AG20443 (cell line): ENCODE measurements at places on chromosomes 2 and 18.
A peak's percentile ranks its signal among the peaks of the same experiment; 100 is the strongest.

GRCh38 chr18:33161131-33161530 lies 279.4 kb downstream of the CCDC178 start:
- DNase-seq, result no peak

DNA sequence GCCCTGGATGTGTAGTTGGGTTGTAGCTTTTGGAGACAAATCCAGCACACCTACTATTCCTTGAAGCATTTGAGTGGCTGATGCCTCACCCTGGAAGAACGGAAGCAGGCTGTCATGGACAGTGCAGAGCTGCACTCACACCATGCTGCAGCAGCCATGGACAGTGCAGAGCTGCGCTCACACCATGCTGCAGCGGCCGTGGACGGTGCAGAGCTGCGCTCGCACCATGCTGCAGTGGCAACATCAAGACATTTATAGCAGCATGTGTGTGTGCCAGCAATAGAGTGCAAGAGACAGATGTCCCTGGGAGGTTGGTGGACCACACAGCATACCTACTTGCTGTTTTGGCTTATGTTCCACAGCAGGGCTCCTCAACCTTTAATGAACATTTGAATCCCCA lies 30.6 kb downstream of the GNAL start:
- DNase-seq, result no peak

- DNase-seq, result no peak
Observed at GRCh38 chr2:237039301-237040031, 46.2 kb upstream of the COPS8 start.

DNA sequence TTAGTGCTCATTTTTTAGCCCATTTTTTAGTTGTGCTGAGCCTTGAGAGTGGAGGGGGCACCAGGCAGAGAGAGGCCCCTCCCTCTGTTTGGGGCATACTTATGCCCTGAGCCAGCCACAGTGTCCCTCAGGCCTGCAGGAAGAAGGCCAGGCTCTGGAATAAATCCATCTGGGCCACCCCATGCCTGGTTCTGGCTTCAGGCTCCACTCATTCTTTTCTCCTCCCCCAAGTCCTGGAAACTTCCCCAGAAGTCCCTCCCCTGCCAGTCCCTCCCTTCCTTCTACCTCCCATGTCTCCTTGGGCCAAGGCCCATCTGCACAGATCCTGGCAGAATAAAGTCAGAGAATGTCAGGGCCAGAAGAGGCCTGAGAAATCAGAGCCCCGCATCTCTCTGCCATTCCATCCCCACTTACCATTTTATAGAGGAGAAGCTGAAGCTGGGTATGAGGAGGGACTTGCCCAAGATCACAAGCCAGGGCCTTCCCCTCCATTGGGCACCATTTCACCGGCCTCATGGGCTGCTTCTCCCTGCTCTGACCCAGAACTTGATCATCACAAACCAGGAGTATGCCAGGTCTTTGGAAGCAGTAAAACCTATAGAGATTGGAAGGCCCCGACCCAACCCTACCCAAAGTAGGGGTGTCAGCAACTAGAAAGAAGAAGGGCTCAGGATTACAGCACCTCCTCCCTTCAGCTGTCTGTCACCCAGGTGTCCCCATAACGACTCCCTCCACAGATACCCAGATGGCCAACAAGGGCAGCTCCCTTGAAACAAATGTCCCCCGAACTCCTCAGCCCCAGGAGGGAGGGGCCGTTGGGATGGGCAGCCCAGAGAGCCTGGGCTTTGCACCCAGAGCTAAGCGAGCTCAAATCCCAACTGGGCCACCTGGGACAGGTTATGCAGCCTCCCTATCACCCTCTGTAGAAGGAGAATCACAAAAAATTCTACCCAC lies 108.4 kb downstream of the POLR1A start:
- DNase-seq, result peak; percentile 77

GRCh38 chr2:129760669-129761068 lies 218.8 kb upstream of the RAB6C start:
- DNase-seq, result no peak

GRCh38 chr18:61734396-61734795 lies 158.4 kb downstream of the RNF152 start:
- DNase-seq, result no peak

GRCh38 chr18:44759925-44760342 lies 79.2 kb downstream of the SETBP1 start:
- DNase-seq, result no peak

GRCh38 chr18:44817831-44818473 lies 137.3 kb downstream of the SETBP1 start:
- no peak for DNase-seq

DNA sequence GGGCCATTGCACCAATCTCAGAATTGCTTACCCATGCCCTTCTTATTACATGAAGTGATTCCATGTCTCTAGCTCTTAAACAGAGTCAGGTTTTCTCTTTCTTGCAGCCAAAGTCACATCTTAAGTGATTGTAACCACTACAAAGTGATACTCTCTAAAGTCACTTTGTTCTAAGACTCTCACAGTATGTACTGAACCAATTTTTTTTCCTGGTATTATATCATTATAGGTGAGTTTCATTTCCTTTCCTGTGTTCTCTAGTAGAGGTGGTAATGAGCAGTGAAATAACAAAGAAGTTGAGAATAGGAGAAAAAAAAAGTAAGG lies 66.3 kb upstream of the DARS1 start:
- no peak for DNase-seq

- peak; percentile 71 for DNase-seq
Observed at GRCh38 chr2:219041252-219041651, at the start of gene CFAP65. Gene CFAP65, minus strand, starts transcription at chr2:219041516. Its CDS starts 2,468 bp downstream, at chr2:219039048.

DNA sequence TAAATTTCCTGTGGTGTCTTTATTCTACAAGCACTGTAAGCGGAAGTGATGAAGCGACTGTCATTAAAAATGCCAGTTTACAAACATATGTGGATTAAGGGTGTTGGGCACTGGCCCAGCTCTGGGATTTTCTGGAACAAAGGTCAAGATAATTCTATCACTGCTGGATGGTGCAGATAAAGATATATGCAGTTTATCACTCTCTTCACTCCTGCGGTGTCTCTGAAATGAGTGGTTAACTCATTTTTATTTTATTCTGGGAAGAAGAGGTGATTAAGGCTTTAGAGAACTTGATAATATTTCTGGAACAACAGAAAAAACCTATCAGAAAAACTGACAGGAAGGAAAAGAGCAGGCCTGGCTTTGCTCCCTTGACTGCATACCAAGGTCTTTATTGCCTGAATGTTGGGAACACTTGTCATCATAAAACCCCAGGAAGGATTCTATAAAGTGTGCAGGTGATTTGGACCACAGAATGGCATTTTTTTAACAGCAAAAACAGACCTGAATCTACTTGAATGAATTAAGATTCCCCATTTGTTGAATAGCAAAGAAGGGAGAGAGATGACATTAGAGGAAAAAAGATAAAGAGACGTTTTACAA lies 32.4 kb downstream of the ABCB11 start:
- no peak for DNase-seq

- no peak for DNase-seq
Observed at GRCh38 chr2:126986631-126987187, 88.0 kb downstream of the TEX51 start.

DNA sequence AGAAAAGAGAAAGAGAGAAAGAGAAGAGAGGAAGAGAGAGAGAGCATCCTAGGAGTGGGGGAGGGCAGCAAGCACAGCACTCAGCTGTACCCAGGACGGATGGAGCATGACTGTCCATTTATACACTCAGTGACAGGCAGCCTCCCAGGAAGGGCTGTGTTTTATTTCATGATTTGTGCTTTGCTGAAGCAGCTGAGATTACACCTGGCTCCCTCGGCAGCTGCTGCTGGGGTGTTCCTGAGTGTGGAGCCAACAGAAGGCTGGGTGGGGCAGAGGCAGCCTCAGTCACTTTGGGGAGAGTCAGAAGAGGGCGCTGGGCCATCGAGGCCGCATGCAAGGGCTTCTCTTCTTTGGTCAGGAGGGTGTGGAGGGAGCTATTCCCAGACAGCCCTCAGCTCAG lies 47.8 kb upstream of the TEX51 start:
- DNase-seq, result peak; percentile 4

- DNase-seq, result no peak
Observed at GRCh38 chr18:78973357-78974083, 6.1 kb upstream of the SALL3 start.

GRCh38 chr2:100902817-100903405 lies 83.0 kb downstream of the NPAS2 start:
- DNase-seq, result peak; percentile 92

- peak; percentile 90 for DNase-seq
Observed at GRCh38 chr2:109351164-109351756, 222.3 kb downstream of the SH3RF3 start.

- DNase-seq, result no peak
Observed at GRCh38 chr18:51330148-51330547, 132.7 kb upstream of the MEX3C start.

DNA sequence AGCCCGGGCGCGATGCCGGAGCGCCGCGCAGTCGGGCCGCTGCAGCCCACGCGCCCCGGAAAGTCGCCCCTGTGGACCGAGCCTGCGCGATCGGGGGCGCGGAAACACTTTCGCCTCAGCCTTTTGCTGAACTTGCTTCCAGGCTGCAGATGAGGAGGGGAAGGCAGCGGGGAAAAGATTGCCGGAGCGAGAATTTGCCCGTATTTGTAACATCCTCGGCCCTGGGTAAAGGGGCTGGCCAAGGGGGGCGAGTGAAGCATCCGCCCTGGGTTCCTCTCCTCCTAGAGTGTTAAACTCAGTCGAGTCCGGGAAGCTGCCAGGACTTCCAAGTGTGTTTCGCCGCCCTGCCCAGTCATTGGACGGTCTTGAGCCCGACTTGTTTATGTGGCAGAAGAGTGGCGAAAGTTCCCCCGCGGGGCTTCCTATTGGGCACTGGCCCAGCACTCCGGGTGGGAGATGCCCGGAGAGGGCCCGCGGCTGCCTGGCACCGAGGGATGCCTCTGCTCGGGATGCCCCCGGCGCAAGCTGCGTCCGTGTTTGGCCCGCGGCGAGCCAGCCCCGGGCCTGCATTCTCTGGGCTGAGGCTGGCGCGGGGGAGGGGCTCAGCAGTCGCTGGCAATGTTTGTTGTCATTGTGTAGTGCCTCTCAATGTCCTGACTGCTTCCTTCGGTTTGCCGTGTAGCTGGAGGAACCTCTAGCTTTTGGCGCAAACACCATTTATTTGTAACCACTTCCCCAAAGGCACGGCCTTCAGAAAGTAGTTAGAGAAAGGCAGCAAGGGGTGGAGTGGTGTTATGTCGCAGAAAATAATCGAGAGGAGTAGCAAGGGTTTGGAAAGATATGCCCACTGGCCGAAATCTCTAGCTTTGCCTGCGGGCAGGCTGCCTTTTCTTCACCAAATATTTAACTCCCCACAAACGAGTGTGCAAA lies 1.1 kb downstream of the CYBRD1 start:
- DNase-seq, result peak; percentile 72

GRCh38 chr18:9826685-9827084 lies 59.1 kb upstream of the TXNDC2 start:
- DNase-seq, result no peak

GRCh38 chr2:43977677-43978375 lies 18.0 kb downstream of the LRPPRC start:
- no peak for DNase-seq

- peak; percentile 85 for DNase-seq
Observed at GRCh38 chr2:190180313-190181122, 118.0 kb upstream of the MSTN start.

DNA sequence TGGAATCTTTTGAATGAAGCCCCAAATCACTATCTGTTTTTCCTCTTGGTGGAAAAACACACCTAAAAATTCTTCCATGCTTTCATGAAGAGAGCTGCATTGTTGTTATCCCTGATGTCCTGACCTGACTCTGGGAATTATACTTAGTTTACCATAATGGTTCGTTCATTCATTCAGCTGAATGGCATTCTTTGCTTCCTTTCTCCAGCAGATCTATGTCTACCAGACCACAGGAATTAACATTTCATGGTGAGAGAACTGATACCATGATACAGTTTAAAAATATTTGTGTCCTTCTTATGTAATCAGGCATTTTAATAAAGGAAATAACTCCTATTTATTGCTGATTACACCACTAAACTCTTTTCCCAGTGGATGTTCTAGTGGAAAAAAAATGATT lies 11.1 kb upstream of the SLC4A10 start:
- DNase-seq, result no peak

DNA sequence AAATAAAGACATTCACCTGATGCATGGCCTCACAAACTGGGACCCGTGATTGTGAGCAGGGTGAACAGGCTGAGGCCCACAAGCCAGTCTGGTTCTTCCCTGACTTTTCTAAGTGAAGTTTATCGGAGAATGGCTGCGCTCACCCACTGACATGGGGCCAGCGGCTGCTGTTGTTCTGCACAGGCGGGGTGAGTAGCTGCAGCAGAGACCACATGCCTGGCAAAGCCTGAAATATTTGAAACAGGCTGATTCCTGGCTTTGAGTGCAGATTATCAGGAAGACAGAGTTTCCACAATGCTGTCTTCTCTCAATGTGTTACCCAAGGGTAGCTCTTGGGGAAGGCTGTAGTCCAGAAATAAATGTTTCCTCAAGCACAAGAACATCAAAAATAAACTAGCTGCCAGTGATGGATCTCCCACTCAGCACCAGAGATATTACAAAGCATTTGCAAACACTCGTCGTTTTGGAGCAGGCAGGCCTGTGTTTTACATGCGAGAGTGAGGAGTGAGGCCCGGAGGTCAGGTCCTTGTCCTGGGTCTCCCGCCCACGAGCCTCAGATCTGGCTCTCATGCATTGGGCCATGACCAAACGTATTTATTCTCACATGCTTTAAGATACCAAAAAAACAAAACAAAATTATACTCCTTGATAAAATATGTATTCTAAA lies 647.1 kb downstream of the GALR1 start:
- no peak for DNase-seq

DNA sequence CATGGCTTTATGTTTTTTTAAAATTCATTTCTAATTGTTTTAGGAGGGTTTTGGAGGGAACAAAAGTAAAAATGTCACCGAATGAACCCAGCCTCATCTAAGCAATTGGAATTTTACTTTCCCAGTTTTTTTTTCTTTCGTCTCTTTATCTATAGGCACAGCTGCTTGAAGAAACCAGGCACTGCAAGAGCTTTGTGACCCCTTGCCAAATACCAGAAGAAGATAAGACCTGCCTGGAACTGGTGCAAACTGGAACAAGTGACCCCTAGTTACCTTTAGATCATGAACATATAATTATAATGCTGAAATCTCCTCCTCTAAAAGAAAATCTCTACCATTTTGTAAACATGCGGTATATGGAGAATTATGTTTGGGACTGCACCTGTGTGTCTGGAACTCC lies 100.9 kb downstream of the TSN start:
- DNase-seq, result no peak

DNA sequence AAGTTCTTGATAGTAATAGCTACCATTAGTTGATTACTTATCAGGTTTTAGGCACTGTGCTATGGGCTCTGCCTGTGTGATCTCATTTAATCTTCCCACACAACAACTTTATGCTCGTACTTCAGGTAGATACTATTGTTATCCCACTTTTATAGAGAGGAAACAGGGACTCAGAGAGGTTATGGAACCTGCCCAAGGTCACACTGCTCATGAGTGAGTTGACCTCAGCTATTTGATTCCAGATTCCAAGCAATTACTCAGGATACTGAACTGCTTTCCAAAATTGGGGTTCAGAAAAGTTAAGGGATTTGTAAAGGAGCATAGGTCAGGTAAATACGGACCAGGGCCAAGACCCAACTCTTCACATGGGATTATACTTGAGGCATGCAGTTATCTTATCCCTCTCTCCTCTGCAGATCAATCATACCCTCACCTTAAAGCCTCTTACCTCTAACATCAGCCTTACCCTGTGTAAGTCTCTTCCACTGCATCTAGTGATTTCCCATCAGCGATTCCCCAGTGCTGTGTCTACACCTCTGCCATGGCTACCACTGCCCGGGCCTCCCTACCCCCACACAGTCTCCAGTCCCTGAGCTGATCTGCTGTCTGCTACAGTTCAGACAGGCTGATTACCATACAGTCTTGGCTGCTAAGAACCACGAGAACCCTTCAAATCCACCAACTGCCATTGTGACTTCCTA lies 74.4 kb downstream of the ANTXR1 start:
- peak; percentile 23 for DNase-seq
